ENCODE measurements at places on chromosomes 5 and 9. TPM values are rescaled to one million over a fixed set of nuclear protein-coding genes. Genes with fewer than 3 reads are reported as not detected.

The MYO10 gene
- total RNA-seq, result 27.9 TPM

The S1PR3 gene
- 21.2 TPM for total RNA-seq

The FYB1 gene
- 4.6 TPM for total RNA-seq

- no peaks in the 10 kb centered on the region for H3K27me3 ChIP-seq
- H3K4me3 ChIP-seq, result no peak overlapping the region
- peaks cover 16% of the 10 kb centered on the region for H3K36me3 ChIP-seq
- no peak overlapping the region for H3K27ac ChIP-seq
- no peak for DNase-seq
Observed at GRCh38 chr5:17278931-17279330, 61.5 kb downstream of the BASP1 start.

GRCh38 chr5:59348189-59348588 lies 545.3 kb downstream of the PDE4D start:
- no peak for DNase-seq
- no peaks in the 10 kb centered on the region for H3K27me3 ChIP-seq
- H3K4me1 ChIP-seq, result no peaks in the 10 kb centered on the region
- H3K36me3 ChIP-seq, result no peaks in the 10 kb centered on the region

The ADAMTSL2 gene
- 6.9 TPM for total RNA-seq

GRCh38 chr5:7686794-7687193 lies 164.1 kb downstream of the CFAP90 start:
- H3K4me1 ChIP-seq, result no peaks in the 10 kb centered on the region
- H3K36me3 ChIP-seq, result no peaks in the 10 kb centered on the region
- H3K27me3 ChIP-seq, result no peaks in the 10 kb centered on the region

The POU5F2 gene
- 1.5 TPM for total RNA-seq

DNA sequence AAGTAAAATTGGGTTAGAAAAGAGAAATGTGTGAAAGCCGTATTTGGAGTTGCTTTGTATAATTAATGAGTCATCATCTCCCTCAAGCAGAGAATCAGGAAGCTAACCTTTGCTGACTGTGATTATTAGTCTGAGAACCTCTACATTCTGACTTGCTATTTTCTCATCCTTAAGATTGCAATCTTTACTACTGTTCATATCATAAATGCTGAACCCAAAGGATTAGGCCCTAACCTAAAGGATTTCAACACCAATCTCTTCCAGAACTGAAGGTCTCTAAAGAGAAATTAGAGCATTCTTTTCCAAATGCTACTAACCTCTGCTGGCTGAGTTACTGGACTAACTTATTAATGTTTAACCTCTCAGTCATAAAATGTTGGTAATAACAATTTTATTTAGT lies 538.1 kb upstream of the MEF2C start:
- H3K27ac ChIP-seq, result no peak overlapping the region
- H3K4me1 ChIP-seq, result no peaks in the 10 kb centered on the region
- no peaks in the 10 kb centered on the region for H3K27me3 ChIP-seq
- DNase-seq, result no peak
- H3K36me3 ChIP-seq, result no peaks in the 10 kb centered on the region

The CCDC192 gene
- total RNA-seq, result 0.99 TPM

- no peaks in the 10 kb centered on the region for H3K27me3 ChIP-seq
- H3K4me3 ChIP-seq, result no peak overlapping the region
- H3K27ac ChIP-seq, result no peak overlapping the region
- H3K4me1 ChIP-seq, result no peaks in the 10 kb centered on the region
Observed at GRCh38 chr5:140292212-140293036, 10.5 kb downstream of the PFDN1 start.

The C9orf153 gene
- total RNA-seq, result 0.99 TPM

The MYOT gene
- 3.0 TPM for total RNA-seq

- peaks cover 80% of the 10 kb centered on the region for H3K4me1 ChIP-seq
- H3K27ac ChIP-seq, result no peak overlapping the region
- H3K27me3 ChIP-seq, result no peaks in the 10 kb centered on the region
- H3K4me3 ChIP-seq, result no peak overlapping the region
- DNase-seq, result no peak
Observed at GRCh38 chr9:134353539-134353938, 27.3 kb downstream of the RXRA start.

The PAIP2 gene
- 138 TPM for total RNA-seq

GRCh38 chr5:135215617-135216470 lies 181.8 kb upstream of the PITX1 start:
- no peaks in the 10 kb centered on the region for H3K27me3 ChIP-seq
- H3K27ac ChIP-seq, result no peak overlapping the region
- H3K4me1 ChIP-seq, result no peaks in the 10 kb centered on the region
- no peak overlapping the region for H3K4me3 ChIP-seq

Data from spinal cord (tissue), 10 donors.